ENCODE measurements at places on chromosomes 4 and X.

- no peak for DNase-seq
These were observed 17.2 kb downstream of the HMGB2 start for GRCh38 chr4:173317004-173317403.

DNA sequence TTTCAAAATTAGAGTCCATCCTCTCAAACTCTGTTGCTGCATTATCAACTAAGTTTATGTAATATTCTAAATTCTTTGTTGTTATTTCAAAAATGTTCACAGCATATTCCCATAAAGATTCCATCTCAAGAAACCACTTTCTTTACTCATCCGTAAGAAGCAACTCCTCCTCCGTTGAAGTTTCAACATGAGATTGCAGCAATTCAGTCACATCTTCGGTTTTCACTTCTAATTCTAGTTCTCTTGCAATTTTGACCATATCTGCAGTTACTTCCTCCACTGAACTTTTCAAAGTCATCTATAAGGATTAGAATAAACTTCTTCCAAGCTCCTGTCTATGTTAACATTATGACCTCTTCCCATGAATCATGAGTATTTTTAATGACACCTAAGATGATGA is 216.6 kb upstream of the SLC7A11 start:
- no peak for DNase-seq

DNA sequence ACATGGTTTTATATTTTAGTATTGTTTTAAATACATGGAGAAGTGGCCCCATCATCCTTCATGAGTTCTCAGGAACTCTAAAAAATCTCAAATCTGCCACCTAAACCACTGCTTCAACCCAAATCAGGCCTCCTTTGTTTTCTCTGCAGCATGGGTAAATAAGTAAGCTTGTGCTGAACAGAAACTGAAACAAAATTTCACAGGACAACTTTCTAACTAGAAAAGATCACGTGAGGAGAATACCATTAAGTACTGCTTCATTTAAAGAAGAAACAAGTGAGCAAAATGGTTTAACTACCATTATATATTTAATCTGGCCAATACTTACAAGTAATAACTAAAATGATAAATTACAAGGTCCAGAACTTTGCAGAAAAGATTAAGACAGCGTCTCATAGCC is 2.5 kb downstream of the ARAP2 start:
- no peak for DNase-seq

GRCh38 chr4:38531141-38531727 is 132.8 kb upstream of the KLF3 start:
- DNase-seq = no peak

GRCh38 chr4:40264995-40265909 is 68.4 kb downstream of the RHOH start:
- no peak for DNase-seq

DNA sequence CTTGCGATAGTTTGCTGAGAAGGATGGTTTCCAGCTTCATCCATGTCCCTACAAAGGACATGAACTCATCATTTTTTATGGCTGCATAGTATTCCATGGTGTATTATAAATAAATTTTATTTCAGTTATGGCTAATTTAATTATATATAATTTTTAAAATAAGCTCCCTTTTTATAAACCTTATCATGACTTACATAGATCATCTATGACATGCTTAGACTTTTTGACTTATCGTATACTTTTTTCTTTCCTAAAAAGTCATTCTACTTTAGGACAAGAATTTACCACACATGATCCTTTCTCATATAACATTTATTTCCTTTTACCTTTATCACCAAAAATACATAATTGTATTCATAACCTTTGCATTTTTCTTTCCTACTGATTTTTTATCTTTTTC is 376.5 kb downstream of the CCSER1 start:
- no peak for DNase-seq

GRCh38 chr4:90122355-90122748 is 4.8 kb upstream of the CCSER1 start:
- no peak for DNase-seq

- peak; percentile 48 for DNase-seq
These were observed 855 bp downstream of the KLF3 start for GRCh38 chr4:38664706-38665401.

- DNase-seq = no peak
These were observed 176.7 kb downstream of the LDB2 start for GRCh38 chr4:16721613-16722291.

DNA sequence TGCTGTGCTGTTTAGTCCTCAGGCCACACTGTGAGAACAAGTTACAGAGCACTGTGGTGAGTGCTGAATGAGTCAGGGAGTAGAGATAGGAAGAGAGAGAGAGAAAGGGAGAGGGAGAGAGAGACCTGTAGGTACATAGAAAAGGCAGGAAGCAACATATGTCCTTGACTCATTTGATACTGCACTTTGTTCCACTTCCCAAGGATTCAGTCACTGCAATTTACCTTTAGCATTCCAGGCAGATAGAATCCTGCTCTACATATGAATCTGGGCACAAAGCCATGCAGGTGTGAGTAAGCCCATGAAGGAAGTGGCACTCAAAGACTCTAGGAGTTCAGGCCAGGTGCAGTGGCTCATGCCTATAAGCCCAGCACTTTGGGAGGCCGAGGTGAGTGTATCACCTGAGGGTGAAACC is 1.0 kb upstream of the DAPP1 start:
- no peak for DNase-seq

- no peak for DNase-seq
These were observed 11.9 kb downstream of the RPS6KA3 start for GRCh38 chrX:20254712-20255299.

DNA sequence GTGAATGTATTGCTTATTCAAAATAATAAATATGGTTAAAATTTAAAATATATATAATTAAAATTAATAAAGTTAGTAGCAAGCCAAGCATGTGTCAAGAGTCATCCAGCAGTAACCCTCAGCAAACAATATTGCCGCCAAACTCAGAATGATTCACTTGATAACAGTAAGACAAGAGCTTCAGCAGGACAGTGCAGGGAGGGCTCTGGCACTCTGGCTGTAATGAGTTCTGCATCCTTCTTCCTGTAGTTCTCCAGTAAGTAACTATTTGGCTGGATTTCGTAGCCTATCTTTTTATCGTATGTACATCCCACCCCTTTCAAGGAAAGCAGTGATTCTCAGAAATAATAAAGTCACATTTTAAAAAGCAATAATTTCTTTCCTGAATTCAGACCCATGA is 17.6 kb downstream of the OTUD6A start:
- no peak for DNase-seq

DNA sequence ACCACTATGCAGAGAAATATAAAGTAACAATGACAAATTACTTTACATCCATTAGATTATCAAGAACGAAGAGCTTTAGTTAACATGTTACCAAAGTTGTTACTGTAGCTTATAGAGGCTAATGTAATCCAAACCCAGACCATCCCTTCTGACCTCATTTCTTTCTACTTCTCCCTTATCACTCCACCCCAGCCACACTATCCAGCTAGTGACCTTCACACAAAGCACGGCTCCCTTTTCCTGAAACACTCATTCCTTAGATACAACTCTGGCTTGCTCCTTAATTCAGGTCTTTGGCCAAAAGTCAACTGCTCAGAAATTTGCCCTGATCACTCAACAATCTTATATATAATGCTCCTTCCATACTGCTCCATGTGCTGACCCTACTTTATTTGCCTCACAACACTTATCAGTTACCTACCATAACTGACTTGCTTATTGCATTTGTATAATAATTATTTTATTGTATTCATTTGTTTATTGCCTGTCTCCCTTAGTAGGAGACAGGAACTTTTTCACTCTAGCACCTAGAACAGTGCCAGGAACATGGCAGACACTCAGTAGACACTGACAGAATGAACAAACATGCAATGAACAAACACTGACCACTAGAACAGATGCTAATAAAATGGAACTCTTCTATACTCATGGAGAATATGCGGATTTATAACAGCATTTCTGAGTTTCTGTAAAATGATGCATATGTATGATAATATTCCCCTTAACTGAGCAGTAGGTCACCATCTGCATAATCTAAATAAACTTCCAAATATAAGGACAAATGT is 67.6 kb downstream of the EIF4E start:
- no peak for DNase-seq

GRCh38 chrX:66638591-66639500 is at the start of gene EDA2R:
TSS of gene EDA2R (minus strand) at chrX:66639078. CDS start at chrX:66616020, 23,058 bp downstream.
- peak; percentile 16 for DNase-seq

DNA sequence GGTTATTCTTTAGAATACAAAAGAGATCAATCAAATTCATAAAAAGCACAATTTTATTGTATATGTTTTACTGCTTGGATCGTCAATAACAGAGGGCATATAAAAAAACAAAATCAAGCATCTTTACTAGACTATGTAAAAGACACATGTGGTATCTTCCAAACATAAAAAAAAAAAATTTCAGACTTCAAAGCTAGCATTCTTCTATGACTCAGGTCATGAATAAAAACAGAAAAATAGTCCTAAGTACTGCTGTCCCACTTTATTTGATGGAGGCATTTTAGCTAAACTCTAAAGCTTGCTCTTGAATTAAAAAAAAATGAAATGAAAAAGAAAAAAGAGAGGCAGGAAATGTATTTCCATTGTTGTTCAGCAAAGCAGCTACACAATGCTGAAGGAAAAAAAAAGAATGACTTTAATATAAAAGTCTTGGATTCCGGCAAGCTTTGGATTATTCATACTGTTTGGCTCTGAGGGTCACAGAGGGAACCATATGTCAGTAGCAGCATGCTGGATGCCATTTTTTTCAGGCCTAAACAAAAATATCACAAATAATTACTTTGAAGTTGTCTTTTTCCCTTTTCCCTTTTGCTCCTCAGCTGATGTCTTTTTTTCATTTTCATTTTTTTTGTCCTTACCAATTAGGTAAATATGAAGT is 249.1 kb upstream of the DIAPH2 start:
- DNase-seq = no peak

DNA sequence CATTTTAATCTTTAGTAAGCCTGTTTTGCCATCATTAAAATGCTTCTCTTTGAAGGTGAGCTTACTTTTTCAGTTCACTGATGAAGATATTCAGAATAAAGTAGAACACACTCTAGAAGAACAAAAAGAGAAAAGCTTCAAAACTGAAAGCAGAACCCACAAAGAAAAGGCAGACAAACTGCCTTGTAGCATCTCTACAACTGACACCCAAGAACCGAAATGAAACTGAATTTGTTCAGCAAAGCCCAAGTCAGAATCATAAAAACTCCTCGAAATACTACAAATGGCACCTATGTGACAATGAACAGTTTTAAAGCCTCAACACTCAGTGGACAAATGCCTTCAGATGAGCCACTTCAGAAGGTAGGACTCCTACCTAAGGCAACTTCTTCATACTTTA is 83.6 kb downstream of the MAML3 start:
- DNase-seq = no peak

- DNase-seq = no peak
These were observed 12.3 kb upstream of the ALB start for GRCh38 chr4:73391774-73392173.

Data from naive thymus-derived CD8-positive, alpha-beta T cell (primary cell).